ENCODE measurements at places on chromosomes 12 and 14. TPM values are rescaled to one million over a fixed set of nuclear protein-coding genes. Genes with fewer than 3 reads are reported as not detected.

DNA sequence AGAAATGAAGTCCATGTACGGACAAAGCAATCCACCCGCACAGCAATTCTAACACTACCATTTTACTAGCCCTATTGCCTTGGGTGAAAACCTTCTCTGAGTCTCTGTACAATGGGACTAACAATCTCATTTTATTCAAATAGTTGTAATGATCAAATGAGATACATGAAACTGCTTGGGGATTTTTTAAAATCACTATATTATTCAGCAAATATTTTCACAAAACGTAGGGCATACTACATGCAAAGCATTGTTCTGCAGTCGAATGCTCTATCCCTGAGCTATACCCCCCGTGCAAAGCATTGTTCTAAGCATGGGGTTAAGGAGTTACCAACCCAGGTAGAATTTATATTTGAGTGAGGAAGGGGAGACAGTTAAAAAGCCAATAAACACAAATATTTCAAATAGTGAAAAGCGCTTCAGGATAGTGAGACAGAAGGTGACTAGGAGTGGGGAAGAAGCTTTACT, 554 bp upstream of the ATF7 start:
- no peak for DNase-seq

DNA sequence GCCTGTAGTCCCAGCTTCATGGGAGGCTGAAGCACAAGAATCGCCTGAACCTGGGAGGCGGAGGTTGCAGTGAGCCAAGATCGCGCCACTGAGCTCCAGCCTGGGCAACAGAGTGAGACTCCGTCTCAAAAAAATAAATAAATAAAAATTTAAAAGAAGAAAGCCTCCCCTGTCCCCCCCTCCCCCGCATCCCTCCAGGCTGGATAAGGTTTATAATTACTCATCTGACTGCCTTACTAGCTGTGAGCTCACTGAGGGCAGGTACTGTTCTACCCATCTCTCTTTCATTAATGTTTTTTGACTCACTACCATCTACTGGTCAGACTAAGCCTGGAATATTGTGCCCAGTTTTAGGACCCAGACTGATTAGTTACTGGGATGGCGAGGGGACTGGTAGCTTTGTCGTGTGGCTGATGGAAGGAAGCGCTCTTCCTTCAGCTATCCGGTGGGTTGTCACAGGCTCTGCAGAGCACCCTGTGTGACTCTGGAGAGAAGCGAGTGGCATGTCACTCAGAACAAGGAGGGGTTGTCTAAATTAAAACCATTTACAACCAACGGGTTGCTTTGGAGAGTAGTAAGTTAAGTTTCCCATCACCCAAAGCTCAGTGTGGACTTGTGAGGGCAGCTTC, 16.9 kb downstream of the EVL start:
- DNase-seq, result no peak

DNA sequence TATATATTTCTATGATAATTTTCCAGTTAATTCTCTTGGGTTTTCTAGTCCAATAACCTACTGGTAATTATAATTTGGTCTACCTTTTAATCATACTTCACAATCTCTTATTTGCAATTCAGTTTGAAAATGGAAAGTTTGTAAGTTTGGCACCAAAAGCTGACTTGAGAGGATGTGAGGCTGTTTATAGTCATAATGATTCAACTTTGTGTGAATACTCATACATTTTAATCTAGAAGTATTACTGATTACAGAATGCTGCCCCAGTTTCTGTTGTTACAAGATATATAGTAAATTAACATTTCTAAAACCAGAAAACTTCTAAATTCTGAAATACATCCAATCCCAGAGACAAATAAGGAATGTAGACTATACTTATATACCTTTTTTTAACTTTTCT, 158.2 kb downstream of the SLC38A4 start:
- no peak for DNase-seq

DNA sequence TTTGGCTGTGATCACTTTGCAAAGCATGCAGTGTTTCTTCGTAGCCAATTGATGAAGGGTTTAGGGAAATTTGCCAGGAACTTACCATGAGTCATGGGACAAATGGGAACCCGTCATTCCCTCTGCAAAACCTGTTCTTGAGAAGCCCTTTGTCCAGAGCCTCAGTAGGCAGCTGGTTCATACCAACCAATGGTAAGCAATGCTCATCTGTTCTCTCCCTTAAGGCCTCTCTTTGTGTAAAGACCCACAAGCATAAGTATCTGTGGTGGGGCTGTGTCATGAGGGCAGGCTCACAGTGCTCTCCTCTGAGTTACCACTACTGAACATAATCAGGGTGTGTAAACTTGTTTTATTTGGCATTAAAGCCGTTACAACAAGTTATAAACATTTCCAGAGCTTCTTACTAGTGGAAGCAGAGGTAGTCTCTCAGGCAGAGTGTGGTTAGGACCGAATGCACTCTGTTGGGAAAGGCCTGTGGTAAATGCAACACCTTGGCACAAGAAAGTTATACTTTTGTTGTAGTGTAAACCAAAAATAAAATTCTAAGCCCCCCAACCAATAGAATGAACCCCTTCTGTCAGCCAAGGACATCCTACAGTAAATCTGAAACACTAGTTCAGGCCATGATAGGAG, 119.8 kb downstream of the SINHCAF start:
- no peak for DNase-seq

DNA sequence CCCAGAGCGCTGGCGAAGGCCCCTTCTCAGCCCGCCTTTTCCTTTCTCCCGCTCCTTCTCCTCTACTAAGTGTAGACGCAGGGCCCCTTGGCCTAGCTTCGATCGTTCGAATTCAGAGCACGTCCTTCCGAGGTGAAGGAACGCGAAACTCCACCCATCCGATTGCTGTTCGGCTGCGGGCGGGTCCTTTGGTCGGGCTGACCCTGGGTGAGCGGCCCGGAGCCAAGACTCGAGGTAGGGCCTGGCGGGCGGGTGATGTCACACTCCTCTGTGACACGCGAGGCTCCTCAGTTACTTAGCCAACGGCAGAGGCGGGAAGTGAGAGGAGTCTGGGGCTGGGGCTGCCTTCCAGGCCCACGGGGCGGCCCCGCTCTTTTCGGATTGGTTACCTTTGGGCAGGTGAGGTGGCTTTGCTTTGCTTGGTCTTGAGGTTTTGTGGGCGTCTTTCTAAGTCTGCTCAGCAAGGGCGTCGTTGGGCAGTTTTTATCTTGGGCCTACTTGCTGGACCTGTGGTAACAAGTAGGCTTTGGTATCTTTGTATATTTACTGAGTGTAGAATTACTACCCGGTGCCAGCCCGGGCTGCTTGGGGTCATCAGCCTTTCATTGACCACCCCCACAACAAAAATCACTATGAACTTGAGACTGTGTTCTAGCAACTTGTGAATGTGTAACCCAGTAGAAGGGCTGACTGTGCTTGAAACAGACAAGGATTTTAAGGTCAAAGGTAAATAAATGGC, 694 bp downstream of the TMBIM6 start:
- DNase-seq, result peak; percentile 84

DNA sequence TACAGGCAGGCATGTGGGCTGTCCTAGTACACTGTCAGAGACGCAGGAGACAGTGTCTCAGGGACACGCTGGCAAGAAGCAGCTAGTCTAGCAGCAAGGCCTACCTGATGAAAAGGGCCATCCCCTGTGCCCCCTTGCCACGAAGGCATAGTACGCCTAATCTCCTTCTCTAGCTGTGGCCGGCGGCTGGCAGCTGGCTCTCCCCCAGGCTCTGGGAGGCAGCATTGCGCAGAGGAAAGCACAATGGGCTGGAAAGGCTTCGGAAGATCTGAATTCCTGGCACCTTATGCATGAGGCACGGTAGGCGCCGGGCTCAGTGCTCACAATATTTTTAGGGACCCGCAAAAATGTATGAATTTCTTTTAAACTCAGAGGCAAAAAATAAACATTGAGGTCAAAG, 16.0 kb upstream of the PLEKHH1 start:
- peak; percentile 74 for DNase-seq

DNA sequence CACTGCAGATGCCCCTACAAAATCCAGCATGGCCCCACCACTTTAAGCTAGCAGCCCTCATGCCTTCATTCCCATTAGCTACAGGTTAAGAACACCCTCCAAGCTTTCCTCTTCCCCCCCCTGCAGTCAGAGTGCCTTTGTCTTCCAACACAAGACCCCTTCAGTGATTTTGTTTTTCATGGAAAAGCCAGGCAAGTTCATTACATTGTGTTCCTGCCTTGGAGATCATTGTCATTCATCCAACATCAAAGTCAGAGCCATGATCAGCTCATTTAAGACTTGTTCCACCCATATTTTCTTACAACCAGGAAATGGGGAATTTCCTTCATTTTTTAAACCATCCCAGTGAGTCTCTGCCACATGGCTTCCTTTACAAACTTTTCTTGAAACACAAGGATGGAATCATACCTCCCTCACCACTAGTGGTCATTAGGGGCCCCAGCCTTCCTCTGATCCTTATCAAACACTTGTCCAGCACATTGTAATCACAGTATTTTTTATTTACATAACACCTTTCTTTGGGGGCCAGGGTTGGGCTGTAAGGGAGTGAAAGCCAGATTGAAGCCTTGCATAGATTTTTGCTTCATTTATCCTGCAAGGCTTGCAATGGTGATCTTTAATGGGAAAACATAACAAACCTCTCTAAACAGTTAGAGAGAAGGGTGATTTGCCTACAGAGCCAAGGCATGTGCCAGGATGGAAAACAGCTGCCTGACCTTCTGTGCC, 765.3 kb downstream of the MED13L start:
- DNase-seq, result peak; percentile 34

DNA sequence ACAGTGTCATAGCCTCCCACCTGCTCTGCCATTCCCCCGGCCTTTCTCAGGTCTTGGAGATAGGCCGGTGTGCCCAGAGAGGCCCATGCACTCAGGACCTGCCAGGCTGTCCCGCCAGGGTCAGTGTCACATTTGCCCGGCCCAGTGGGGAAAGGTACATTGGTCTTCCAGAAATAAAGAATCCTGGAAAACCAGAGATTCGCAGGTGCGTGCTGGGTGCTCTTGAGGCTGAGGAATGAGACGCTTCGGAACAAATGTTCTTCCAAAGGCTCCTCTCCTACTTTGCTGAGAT, 205.8 kb upstream of the RTL1 start:
- DNase-seq, result no peak

- peak; percentile 87 for DNase-seq
Observed at GRCh38 chr12:129871991-129872972, 31.5 kb downstream of the TMEM132D start.

DNA sequence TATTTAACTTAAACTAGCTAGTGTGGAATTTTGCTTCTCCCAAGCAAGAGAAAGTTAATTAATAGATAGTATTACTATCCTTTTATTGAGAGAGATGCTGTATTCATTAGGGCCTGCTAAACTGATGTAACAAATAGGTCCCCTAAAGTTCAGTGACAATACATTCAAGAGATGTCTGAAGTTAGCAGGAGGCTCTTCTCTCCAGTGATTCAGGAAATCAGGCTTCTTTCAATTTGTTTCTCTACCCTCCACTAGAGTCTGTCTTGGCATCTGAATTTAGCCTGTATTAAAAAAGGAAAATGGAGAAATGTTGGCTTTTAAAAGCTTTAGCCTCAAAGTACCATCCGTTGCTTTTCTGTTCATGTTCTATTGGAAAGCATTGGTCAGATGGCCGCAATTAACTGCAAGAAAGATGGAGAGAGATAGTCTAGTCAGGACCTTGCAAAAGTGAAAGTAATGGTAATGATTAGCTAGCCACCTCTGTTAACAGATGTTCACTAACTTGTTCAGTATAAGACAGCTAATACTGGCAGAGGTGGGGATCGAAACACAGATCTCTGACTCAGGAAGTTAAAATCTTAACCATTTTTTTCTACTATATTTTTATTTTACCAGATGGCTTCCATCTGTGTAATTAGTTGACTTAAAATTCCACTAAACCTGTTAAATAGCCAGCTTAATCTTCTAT, 786.8 kb downstream of the TMTC2 start:
- DNase-seq, result no peak

- peak; percentile 51 for DNase-seq
Observed at GRCh38 chr12:113819495-113819894, 146.6 kb downstream of the RBM19 start.

DNA sequence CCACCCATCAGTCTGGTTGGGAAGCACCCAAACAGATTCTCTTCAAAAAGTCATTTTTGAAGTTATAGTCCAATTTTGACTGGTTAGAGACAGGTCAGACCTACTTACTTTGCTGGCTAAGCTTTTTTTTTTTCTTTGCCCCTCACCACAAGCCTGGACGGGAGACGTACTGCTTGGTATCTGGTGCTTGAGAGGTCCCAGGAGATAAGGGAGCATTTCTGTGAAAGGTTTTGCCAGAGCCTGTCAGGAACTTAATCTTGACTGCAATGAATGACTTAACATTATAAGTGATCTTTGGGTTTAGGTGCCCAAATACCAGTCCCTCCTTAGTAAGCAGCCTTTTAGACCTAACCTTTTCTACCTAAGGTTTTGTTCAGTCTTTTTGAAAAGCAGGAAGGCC, 6.3 kb downstream of the MTHFD1 start:
- no peak for DNase-seq

- DNase-seq, result no peak
Observed at GRCh38 chr12:16187660-16188059, 89.8 kb downstream of the SLC15A5 start.

GRCh38 chr14:93804654-93805053, 16.4 kb upstream of the PRIMA1 start:
- DNase-seq, result no peak

- peak; percentile 35 for DNase-seq
Observed at GRCh38 chr12:7042842-7043241, 17.7 kb upstream of the C1S start.

- peak; percentile 62 for DNase-seq
Observed at GRCh38 chr12:18224745-18225144, 36.6 kb upstream of the PIK3C2G start.

DNA sequence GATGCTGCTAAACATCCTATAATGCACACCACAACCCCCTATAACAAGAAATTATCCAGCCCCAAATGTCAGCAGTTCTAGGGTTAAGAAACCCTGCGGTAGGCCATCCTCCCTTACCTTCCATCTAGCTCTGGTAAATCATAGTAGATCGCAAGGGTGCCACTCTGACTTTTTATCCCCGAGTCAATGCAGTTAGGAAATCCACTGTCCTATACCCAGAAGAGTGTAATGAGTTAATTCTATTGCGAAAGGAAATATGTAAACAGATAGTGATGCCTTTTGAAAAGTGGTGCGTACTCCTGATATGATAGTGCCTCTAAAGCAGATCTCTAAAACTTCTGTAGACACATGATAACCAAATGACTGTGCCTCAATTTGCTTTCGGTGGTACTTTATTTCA, 29.8 kb downstream of the SCFD1 start:
- DNase-seq, result no peak

Gene EGLN3
- 65.0 TPM for total RNA-seq

Gene SDR9C7
- 0.28 TPM for total RNA-seq

Gene CCDC175
- total RNA-seq, result 0.24 TPM

Gene CFAP54
- total RNA-seq, result 4.2 TPM

Gene SLC5A8
- total RNA-seq, result not detected

Gene PPP1CC
- total RNA-seq, result 629 TPM

Gene KLRC1
- not detected for total RNA-seq

Gene CABP1
- total RNA-seq, result 0.47 TPM

Gene PPM1H
- 4.6 TPM for total RNA-seq

Gene AGAP2
- 1.7 TPM for total RNA-seq

Gene GYS2
- total RNA-seq, result not detected

Gene MYBPC1
- not detected for total RNA-seq

Gene ANKS1B
- total RNA-seq, result 7.9 TPM
